Cardiac fibroblast (primary cell): ENCODE measurements at places on chromosomes 5 and 9.

GRCh38 chr9:10238087-10238486 is 374.7 kb downstream of the PTPRD start:
- no peak for DNase-seq

GRCh38 chr5:72326306-72326649 is 6.1 kb downstream of the PTCD2 start:
- DNase-seq, result no peak

DNA sequence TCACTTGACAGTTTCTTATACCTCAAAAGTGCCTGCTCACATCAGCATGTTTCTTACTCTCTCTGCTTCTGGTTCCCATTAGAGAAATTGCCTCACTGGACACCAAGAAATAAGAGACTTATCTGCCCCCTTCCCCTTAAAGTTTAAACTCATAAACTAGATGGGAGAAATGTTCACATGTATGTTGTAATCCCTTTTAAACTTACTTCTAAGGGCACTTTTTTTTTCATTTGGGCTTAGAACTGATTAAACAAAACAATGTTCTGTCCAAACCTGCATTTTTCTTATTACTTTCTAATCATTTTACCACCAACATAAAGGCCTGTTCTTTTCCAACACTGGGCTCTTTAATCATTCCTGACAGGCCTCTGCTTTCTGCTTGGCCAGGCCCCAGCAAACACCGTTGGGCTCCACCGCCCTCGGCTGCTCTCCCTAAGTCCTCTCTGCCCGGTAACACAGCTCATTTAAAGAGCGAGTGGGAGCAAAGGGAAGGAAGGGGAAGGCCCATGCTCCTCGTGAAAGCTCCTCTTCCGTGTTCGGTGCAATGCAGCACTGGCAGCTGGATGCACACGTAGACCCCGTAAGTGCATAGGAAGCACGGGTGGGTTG is 53.4 kb downstream of the ROR2 start:
- DNase-seq, result peak; percentile 5

DNA sequence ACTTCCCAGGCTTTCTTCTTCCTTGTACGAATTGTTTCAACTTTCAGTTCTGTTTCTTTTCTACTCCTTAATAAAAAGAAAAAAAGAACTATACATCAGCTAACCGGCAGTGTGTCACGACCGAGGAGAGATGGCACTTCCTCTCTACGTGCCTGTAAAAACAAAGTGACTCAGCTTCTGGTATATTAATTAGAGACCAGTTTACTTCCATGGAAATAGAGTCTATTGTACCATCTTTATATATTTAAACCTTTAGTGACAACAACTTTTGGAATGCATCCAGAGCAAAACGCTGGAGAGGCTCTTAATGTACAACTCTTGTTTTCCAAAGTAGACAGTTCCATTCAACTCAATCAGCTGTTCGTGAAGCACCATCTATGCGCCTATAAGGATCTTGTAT is 94.5 kb upstream of the LIFR start:
- DNase-seq, result peak; percentile 32

DNA sequence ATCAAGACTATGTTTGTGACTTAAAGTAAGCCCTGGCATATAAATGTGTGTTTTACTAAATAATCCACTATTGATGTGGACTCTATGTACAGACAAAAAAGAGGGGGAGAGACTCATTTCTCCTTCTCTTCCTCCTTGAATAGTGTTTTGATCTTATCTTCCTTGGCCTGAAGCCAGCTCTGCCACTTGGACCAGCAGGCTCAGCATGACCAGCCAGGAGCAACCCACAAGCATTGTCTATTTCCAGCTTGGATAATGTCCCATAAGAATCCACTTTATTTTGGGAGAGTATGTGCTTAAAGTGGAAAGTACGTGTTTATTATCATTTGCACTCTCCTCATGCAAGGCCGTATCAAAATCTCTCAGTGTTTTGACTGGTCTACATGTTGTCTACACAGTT is 23.8 kb upstream of the SLC46A2 start:
- no peak for DNase-seq

- peak; percentile 24 for DNase-seq
These were observed 13.8 kb upstream of the PLCXD3 start for GRCh38 chr5:41524174-41524573.

DNA sequence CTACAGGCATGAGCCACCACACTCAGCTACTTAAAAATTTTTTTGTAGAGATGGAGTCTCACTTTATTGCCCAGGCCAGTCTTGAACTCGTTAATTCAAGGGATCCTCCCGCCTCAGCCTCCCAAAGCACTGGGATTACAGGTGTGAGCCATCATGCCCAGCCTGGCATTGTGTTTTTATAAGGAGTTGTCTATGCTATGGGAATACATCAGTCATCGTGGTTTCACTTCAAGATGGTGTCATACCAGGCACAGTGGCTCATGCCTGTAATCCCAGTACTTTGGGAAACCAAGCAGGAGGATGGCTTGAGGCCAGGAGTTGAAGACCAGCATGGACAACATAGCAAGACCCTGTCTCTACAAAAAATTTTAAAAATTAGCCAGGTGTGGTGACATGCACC is 49.7 kb downstream of the CYSTM1 start:
- DNase-seq, result no peak

GRCh38 chr5:133785182-133785581 is 172.8 kb upstream of the FSTL4 start:
- DNase-seq, result no peak

- DNase-seq, result no peak
These were observed 216.8 kb upstream of the IER5L start for GRCh38 chr9:129394886-129395279.

- no peak for DNase-seq
These were observed 134.6 kb downstream of the TMC1 start for GRCh38 chr9:72656021-72656420.

- DNase-seq, result peak; percentile 77
These were observed 6.4 kb upstream of the NOTCH1 start for GRCh38 chr9:136552117-136552703.

DNA sequence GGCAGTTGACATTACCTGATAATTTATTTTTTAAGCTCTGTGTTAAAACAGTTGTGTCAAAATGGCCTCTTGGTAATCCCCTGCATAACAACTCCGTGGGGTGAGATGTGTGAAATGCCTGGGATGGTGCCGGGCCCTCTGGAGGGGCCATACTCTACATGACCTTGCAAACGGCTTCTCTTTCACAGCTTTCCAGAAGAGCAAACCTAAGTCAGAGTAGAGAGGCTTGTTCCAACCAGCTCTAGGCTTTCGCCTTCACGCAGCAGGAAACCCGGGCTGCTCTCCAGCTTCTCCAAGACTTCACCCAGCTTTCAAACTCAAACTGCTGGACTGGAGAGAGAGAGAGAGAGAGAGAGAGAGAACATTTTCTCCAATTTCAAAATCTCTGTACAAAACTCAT is 120.1 kb downstream of the SNX18 start:
- DNase-seq, result peak; percentile 22

DNA sequence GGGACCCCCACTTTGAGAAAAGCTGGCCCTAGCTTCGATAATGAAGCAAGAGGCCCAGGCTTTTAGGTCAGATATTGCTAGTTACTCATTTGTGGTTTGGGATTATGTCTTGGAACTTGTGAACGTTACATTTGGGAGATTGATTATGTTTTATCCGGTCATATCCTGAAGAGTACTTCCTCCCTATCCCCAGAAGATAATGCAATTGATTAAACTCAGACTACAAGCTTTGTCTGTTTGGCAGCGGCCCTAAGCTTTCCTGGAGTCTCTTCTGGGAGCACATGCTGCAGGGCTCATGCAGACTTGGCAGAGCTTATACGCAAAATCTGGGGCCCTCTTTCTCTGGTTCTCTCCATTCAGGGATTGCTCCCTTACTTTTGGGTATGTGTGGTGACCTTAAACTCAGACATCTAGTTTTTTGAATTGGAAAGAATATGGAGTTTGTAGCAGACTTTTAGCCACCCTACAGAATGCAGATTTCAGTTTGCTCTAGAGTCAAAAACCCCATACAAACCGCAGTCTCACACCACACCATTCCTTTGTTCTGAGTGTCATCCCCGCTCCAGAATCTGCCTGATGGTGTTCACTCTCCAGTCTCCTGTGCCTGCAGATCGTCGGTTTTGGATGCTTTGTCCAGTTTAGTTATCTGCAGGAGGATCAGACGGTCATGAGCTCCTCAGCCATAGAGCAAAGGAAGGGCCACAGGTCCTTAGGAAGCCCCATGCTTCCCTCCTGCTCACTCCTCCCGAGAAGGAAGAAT is 449.5 kb upstream of the TRPC7 start:
- peak; percentile 31 for DNase-seq

- DNase-seq, result no peak
These were observed 2223.1 kb upstream of the C9orf72 start for GRCh38 chr9:29796291-29796952.

GRCh38 chr5:132751444-132751843 is 4.2 kb downstream of the CCNI2 start:
- DNase-seq, result peak; percentile 92

GRCh38 chr9:76177931-76178330 is 216.3 kb downstream of the RFK start:
- DNase-seq, result no peak
